ENCODE measurements at places on chromosomes 3 and 15.
A peak's percentile ranks its signal among the peaks of the same experiment; 100 is the strongest.

DNA sequence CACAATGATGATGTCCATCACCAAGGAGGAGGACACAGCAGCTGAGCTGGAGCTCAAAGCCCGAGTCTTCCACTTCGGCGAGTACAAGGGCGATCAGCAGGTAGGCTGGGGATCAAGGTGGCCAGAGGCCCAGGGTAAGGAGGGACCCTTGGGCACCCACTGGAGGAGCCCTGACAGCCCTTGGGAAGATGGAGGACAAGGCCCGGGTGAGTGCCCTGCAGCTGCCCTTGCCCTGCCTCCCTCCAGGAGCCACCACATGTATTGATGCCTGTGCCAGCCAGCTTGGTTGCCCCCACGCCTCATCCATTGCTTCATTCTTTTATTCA is 38.4 kb downstream of the CFAP100 start:
- DNase-seq, result no peak

DNA sequence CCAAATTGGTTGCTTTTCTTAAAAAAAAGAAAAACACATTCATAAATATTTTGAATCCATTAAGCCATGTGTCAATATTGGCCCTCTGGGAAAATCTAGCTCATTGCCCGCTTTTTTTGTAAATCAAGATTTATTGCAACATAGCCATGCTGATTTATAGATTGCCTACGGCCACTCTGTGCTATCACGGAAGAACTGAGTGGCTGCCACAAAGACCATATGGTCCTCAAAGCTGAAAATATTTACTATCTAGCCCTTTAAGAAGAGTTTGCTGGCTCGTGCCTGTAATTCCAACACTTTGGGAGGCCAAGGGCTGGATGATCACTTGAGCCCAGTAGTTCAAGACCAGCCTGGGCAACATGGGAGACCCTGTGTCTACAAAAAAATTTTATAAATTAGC is 45.9 kb downstream of the IL5RA start:
- DNase-seq, result no peak

GRCh38 chr3:14848906-14849305 is 30.1 kb downstream of the FGD5 start:
- DNase-seq, result no peak

- DNase-seq, result no peak
Observed at GRCh38 chr3:99868311-99868646, 50.6 kb downstream of the CMSS1 start.

GRCh38 chr3:45693941-45694521 is 4.8 kb downstream of the SACM1L start:
- no peak for DNase-seq

DNA sequence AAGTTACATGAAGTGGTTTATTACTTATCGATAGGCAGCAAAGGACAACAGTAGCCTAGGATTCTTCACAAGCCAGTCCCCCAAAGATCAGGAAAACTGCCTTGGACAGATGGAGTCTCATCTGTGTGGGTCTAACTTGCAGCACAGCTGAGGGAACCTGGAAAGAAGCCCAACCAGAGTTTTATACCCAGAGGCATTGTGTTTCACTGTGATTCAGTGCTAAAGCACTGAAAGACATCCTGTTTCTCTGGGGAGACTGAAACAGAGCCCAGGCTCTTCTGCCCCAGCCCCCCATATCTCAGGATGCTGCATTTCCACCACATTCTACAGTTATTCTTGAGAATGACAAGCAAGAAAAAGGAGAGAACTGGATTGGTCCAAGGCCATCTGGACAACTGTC is 48.2 kb upstream of the PYDC2 start:
- no peak for DNase-seq

DNA sequence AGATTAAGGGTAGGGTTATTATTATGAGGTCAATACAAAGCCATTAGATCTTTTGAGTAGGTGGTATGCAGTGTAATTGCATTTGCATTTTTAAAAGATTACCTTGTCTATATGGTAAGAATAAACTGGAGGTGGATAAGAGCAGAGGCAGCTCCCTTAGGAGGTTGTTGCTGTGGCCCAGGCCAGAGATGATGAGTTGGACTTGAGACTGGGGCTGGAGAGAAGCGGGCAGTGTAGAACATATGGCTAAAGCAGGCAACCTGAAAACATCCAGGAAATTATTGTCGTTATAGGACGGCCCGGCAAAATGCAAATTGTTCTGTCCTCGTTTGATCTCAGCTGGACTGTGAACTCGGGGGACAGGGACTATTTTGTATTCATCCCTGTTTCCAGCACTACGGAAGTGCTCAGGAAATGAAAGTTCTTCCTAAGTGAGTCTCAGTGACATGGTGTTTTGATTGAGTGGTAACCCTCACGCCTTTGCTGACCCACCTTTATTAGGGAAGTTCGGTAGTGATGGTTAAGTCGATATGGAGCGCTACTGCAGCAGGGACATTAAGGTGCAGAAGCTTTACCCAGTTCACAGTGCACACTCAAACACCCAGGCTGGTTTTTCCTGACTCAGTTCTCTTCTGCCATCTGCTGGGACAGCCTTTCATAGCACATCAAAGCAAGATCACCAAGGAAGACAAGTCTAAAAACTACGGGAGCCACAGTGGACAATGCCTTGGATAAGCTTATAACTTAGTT is 27.2 kb upstream of the VPS33B start:
- DNase-seq, result peak; percentile 18

GRCh38 chr3:141677701-141678100 is 60.4 kb upstream of the RNF7 start:
- DNase-seq, result no peak

DNA sequence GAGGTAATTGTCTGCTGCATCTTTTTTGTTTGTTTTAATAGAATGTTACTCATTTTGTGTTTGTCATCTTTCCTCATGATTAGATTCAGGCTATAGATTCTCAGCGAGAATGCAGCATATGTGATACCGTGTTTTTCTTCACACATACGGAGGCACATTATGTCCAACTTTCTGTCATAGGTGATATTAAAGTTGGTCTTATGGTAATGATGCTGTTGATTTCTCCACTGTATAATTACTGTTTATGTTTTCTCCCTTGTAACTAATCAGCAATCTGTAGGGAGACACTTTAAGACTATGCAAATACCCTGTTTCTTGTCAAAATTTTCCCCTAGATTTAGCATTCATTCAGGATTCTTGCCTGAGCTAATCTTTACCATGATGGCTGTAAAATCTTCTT is 87.6 kb downstream of the CLDN1 start:
- DNase-seq, result no peak

DNA sequence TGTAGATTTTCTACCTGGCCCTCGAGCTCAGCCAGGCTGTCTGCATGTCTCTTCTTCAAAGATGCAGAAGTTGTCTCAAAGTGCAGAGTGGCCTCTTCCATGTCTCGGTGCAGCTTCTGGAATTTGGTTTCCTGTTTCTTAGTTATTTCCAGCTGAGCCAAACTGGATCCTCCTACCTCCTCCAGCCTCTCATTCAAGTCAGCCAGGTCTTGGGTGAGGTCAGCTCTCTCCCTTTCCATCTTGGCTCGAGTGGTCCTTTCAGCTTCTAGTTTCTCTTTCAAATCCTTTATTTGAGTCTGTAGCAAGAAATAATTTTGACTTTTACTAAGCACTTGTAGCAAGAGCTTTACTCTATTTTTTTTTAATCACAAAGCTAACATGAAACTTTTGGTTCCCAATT is 81.8 kb downstream of the MYH15 start:
- DNase-seq, result no peak

GRCh38 chr3:50028346-50028745 is 60.4 kb upstream of the RBM5 start:
- DNase-seq, result no peak

- no peak for DNase-seq
Observed at GRCh38 chr3:186569779-186570095, 783 bp upstream of the DNAJB11 start.

DNA sequence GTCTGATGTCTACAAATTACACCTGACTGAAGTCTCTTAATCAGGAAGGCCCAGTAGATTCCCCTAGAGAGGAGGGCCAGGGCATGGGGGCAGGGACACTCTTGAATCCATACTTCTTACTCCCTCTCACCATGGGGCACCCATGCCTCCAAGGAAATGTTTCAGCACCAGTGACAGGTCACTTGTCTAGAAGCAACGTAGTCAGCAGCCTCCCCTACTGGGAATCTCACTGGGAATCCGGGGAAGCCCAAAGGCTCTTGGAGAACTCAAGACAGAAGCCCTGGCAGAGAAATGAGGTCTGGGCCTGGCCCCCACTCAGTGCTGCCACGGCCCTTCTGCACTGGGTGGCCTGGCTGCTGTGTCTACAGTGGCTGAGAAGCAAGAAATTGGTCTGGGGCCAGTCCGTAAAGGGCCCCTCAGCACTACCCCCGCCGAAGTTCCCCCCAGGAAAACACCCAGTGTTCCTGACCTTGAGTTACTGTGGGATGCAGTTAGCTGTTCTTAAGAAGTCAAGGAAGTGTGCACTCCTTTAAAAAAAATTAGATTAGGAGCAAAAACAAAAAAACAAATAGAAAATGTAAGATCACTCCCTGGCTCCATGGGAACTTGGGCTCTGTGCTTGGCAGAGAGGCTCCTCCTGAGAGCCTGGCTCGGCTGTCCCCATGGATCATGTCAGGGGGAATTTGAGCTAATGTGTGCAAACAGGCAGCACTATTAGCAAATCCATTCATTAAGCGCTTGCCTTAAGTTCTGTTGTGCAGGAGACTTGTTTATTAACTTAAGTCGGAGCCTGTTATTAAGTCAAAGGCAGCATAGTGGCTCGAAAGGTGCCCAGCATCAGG is 5.4 kb upstream of the LINGO1 start:
- no peak for DNase-seq

DNA sequence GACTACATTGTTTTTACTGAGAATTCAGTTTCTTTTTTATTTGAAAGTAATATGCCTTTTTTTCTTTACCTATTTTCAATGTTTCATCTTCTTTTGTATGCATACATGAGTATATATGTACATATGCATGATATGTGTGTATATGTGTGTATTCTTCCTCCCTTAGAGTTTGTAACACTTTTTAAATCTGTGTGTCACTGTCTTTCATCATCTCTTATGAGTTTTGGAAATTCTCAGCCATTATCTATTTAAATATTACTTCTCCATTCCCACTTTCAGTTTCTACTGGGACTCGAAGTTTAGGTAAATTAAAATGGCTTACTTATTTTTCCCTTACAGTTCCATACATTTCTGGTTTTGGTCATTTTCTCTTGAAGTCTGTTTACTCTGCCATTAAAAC is 754.1 kb downstream of the GRM7 start:
- no peak for DNase-seq

DNA sequence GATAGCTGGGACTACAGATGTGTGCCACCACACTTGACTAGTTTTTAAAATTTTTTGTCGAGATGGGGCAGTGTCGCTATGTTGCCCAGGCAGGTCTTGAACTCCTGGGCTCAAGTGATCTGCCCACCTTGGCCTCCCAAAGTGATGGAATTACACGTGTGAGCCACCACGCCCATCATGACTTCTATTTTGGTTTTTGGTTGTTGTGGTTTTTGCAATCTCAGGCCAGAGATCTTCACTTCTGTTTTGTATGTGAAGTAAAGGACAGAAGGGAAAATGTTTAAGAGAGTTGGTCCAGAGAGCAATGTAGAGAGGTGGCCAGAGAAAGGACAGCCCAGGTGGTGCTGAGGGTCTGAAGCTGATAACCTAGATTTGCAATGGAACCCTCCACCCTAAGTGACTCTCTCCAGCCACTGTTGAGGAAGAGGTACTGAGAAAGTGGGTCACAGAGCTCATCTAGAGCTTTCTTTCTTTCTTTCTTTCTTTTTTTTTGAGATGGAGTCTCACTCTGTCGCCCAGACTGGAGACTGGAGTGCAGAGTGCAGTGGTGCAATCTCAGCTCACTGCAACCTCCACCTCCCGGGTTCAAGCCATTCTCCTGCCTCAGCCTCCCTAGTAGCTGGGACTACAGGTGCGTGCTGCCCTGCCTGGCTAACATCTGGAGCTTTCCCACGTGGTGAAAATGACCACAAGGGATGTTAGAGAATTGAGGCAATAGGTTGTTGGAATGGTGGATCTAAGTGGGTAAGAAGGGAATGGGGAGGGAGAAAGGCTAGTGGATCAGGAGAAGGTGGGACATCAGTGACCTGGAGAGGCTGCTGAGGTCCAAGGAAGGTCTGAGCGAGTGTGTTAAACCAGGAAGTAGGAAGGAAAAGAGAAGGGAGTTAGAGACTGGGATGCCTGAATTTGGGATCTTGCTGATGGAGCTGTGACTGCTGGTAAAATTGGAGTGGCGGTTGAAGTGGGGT is 22.4 kb upstream of the SEMA4B start:
- no peak for DNase-seq

DNA sequence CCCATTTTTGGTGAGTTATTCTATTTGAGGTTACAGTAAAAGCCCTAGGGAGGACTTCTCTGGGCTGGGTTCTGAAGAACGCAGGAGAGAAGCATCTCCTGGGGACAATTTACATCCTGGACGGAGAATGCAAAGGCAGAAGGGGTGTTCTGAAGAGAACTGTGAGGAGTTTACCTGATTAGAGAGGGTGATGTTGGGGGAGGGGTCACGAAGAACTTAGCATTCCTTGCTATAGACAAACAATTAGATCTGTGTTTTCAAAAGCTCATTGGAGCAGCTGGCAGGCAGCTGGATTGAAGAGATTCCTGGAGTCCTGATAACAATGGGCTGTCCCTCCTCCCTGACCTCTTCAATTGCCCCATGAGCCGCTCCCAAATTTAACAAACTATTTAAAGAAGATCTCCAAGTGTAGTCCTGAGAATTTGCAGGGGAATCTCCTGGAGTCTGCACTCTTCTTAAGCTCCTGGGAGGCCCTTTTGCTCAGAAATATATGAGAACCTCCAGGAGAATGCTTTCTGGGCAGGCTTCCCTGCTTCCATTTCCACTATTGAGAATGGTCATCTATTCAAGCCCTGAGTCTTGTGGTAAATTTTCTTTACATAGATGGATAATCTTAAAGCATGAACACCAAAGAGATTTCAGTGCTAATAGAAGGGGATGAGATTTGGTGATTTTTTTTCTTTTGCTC is 55.3 kb downstream of the ARHGAP31 start:
- no peak for DNase-seq

- DNase-seq, result no peak
Observed at GRCh38 chr15:88606070-88606794, 14.9 kb upstream of the AEN start.

DNA sequence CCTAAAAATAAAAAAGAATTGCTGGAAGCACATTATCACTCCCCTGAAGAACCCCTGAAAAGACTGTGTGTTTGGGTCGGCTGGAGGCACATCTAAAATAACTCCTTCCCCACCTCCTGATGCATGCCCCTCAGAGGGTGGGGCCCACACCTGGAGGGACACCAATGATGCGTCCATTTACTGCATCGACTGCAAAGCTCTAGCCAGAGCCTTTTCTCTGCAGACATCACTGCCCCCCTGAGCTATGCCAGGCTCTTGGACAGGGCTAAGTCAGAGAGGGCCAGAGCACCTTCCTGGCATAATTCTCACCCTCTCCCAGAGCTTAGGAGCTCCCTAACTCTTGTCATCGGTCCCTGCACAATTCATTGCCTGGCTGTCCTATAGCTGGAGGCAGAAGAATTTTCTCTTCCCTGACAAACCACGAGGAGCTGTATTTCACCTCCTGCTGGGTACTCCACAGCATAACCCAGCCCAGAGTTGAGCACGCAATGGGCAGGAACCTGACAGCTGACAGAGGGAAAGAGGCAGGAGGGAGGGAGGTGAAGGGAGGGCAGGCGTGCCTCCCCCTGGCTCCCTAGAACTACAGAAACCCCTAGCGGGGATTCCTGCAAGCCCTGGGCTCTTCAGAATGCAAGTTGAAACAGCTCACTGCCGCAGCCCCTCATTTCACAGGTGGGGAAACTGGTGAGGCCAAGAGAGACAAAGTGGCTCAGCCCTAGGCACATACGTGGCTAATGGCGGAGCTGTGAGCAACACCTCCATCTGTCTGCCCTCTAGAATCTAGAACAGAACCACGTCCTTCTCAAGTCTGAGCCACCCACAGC is 46.6 kb downstream of the XXYLT1 start:
- no peak for DNase-seq

- DNase-seq, result no peak
Observed at GRCh38 chr3:177348974-177349373, 151.7 kb upstream of the TBL1XR1 start.
